ENCODE measurements at places on chromosomes 7 and 10.

DNA sequence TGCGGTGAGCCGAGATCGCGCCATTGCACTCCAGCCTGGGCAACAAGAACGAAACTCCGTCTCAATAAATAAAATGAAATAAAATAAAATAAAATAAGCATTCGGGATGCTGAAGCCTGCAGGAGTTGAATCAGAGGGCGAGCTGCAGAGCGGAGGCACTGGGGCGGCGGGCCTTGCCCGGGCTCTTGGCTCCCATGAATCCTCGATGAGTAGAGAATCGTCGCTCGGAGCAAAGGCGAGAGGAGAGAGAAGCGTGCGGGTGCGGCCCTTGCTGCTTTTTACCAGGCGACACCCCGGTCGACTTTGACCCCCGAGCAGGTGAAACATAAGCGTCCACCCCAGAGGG is 168.3 kb downstream of the UBE2H start:
- DNase-seq: no peak

- DNase-seq: no peak
These were observed 327.1 kb downstream of the BICC1 start for GRCh38 chr10:58839771-58840170.

GRCh38 chr10:122481296-122482056 is 20.1 kb downstream of the HTRA1 start:
- no peak for DNase-seq

GRCh38 chr10:77592946-77593636 is 44.5 kb downstream of the KCNMA1 start:
- DNase-seq: peak; percentile 93

DNA sequence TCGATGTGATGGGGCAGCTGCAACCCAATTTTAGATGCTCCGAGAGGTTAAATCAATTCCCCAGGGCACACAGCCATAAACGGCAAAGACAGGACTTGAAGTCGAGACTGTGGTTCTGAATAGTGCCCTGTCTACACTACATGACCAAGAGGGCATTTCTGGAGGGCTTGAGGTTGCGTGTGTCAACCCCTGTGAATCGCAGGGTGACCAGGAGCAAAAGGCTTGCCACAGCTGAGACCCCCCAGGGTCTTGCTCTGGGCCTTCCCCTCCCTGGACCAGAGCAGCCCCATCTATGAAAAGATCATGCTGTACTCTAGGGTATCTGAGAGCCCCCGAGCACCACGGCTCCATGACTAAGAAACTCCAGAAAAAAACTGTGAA is 26.8 kb upstream of the RASGEF1A start:
- DNase-seq: no peak

DNA sequence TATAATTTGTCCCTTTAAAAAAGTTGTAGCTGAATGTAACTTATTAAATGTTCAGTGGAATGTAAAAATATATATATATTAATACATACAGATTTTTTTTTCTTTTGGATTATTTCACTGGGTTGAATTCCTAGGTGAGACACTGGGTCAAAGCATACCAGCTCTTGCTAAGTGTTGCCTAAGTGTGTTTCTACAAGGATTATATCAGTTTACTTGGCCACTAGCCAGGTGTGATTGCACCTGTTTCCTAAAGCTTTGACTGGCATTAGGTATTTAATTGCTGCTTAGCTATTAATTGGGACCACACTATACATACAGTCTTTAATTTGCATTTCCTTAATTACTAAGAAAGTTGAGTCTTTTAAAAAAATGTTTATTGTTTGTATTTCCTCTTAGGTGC is 5.5 kb upstream of the ELOVL3 start:
- DNase-seq: no peak

- peak; percentile 56 for DNase-seq
These were observed 338.1 kb upstream of the SEMA3C start for GRCh38 chr7:81256991-81257390.

- DNase-seq: no peak
These were observed 853.9 kb downstream of the SORCS1 start for GRCh38 chr10:106310596-106310995.

DNA sequence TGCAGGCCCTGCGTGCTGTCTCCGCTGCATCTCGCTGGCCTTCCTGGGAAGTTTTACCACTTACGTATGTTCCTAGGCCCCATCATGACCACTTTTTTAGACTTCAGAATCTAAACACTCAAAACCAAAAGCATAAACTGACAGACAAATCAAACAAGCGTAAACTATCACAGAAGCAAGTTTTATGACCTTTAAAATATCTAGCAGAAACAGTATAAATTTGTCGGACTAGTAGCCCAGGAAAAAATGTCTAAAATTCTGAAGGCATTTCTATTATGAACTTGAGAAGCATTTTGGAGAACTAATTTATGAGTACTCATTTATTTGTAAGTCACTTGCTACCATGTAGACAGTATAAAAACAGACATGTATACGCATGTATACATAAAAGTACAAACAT is 10.6 kb downstream of the LRRC27 start:
- no peak for DNase-seq

DNA sequence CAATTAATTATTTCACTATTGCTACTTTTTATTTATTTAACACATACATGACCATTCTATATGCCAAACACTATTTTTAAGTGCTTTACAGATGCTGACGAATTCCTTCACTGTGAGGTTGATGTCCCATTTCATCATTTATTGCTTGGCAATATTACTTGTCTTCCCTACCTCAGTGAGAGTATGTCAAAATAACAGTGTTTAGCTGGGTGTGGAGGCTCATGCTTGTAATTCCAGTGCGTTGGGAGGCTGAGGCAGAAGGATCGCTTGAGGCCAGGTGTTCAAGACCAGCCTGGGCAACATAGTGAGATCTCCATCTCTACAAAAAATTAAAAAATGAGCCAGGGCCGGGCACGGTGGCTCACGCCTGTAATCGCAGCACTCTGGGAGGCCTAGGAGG is 19.8 kb upstream of the MRC1 start:
- no peak for DNase-seq

- DNase-seq: no peak
These were observed 280.1 kb downstream of the TCF7L2 start for GRCh38 chr10:113230011-113230610.

DNA sequence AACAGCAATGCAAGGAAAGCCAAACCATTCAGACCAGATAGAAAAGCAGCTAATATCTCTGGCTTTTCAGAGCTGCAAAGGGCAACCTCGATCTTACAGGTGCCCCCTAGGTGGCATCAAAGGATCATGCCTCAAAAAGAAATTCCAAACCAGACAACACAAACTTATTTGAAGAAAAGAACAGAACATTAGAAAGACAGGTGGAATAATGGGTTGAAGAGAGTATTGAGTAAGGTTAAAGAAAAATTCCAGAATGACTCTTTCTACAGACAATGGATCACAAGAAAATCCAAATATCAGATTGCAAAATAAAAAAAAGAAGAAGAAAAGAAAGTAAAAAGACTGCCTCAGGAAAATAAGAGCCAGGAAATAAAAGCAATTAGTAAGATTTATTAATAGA is 213.7 kb downstream of the ELMO1 start:
- no peak for DNase-seq

DNA sequence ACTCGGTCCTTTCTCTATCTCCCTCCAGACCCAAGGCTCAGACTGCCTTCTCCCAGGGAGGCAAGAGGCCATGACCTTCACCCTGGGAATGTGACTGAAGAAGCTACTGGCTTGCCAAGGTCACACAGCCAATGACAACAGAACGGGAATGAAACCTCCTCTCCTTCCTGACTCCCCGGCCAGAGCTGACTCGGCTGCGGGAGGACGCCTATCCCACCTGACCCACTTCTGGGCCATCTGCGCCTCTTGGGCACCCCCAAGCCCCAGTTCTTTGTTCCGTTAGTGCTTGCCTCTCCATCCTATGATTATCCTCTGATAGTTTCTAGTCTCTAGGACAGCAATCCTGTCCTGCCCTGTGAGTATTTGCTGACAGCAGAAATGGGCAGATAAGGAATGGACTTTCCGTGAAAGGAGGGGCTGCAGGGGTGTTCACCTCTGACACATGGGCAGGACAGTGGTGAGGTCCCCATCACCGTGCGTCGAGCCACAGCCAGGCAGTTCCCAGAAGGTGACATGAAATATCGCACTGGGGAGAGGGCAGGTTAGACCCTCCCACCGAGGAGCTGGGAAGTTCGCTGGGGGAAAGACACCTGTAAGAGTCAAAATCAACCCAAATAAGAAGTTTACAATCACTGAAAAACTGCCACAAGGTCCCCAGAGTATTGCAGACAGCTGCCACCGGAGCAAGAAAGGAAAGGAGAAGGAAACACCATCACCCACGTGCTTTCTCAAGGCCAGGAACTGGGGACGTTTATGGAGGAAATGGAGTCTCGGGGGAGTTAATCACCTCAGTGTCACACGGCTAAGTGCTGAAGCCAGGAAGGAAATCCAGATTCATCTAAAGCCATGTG is 63.0 kb downstream of the INSIG1 start:
- DNase-seq: no peak

GRCh38 chr10:63757067-63757466 is 235.9 kb downstream of the REEP3 start:
- DNase-seq: no peak

DNA sequence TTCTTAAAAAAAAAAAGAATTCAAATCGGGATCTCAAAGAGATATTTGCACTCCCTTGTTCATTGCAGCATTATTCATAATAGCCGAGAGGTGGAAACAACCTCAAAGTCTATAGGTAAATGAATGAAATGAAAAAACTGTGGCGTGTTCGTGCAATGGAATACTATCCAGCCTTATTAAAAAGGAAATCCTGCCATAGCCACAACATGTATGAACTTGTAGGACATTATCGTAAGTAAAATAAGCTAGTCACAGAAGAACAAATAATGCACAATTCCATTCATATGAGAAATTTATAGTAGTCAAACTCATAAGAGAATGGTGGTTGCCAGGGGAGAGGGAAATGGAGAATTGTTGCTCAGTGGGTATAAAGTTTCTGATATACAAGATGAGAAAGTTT is 37.9 kb downstream of the GRK5 start:
- no peak for DNase-seq

- DNase-seq: peak; percentile 51
These were observed 39.0 kb upstream of the IFRD1 start for GRCh38 chr7:112411186-112411795.

GRCh38 chr10:21943633-21944265 is 59.8 kb downstream of the DNAJC1 start:
- DNase-seq: peak; percentile 89

DNA sequence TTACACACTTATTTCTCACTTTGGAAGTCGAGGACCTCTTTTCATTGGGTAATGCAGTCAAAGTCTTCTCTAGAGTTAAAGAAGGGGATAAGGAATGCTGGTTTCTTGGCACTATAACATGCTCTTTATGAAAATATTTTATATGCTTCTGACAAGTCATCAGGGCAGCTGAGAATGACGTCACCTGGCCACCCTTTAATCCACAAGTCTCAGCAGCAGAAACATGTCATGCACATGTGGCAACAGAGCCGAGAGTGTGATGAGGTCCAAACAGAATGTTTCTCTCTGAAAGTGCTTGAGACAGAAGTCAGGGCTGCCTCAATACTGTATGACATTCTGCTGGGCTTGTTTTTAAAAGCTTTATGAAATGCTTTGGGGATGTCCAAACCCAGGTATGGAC is 63.5 kb upstream of the C10orf90 start:
- peak; percentile 14 for DNase-seq

GRCh38 chr10:65808687-65809333 is 1117.0 kb upstream of the LRRTM3 start:
- no peak for DNase-seq

DNA sequence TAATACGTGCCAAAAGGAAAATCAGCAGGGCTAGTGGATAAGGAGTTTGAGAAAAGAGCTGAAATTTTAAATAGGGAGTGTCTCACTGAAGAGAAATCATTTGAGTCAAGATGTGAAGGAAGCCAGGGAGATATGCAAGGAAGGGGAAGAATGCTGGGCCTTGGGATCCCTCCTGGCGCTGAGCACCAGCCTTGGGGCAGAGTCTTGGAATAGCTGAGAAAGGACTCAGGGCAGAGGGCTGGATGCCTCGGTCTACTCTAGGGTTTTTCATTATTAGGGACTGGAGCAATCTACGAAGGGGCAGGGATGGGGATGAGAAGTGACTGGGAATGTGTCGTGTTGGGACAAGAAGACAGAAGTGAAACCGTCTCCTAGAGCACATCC is 484 bp downstream of the ZWINT start:
- no peak for DNase-seq

- peak; percentile 68 for DNase-seq
These were observed 434.4 kb upstream of the ZMIZ1 start for GRCh38 chr10:78634389-78634815.

GRCh38 chr10:80506836-80507487 is 30.7 kb upstream of the SH2D4B start:
- no peak for DNase-seq

GRCh38 chr7:38973760-38974159 is 3.9 kb upstream of the POU6F2 start:
- no peak for DNase-seq

GRCh38 chr10:31083765-31084184 is 52.1 kb upstream of the ZNF438 start:
- no peak for DNase-seq

DNA sequence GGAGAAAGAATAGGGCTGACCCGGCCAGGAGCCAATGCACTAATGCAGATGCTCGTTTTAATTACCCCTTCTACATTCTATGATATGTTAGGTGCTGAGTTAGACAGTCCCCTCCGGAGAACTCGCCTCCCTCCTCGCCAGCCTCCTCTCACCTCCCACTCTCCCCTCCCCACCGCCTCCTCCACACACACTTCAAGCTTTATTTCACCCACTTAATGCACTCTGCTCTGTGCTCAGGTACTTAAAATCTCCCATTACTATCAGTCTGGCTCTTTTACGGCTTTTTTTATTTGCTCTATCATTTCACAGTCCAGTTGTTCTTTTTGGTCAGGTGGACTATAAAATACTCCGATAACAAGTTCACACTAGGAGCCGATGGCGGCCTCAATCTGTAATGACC is 231.6 kb downstream of the TEX36 start:
- DNase-seq: no peak

GRCh38 chr7:158710651-158711102 is 6.1 kb upstream of the NCAPG2 start:
- DNase-seq: peak; percentile 92

GRCh38 chr10:18666810-18667209 is 7.6 kb downstream of the ARL5B start:
- peak; percentile 73 for DNase-seq

DNA sequence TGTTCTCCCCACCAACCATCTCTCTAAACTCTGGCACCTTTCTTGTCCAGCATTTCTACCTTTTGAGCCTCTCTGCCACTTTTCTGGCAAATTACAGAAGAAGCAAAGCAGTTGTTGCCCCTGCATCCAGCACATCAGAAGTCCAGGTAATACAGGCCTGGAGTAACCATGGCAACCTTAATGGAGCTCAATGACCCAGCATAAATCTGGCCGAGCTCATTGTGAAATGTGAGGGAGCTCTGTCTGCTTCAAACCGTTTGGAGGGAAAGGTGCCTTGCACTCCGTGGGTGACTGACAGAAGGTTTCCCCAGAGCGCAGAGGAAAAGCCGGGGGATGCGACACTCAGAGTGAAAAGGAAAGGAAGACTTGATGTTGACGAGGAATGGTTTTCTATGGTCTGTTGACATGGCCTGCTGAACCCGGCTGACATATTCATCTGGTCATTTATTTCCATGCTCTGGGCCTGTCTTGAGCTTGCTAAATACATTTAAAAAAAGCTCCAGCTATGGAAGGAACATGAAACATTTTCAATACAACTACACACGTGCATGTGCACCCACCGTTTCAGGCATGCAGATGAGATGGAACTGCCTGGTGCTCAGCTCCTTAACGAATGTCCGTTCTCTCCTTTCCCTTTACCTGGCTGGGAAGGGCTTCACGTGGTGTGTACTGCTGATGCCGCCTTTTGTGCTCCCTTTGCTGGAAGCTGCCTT is 74.9 kb downstream of the ADRA2A start:
- no peak for DNase-seq

- peak; percentile 62 for DNase-seq
These were observed 171.2 kb downstream of the SUGCT start for GRCh38 chr7:40306025-40306424.

Data from fibroblast of villous mesenchyme (primary cell).